ENCODE measurements at places on chromosomes 3 and 15. TPM values are rescaled to one million over a fixed set of nuclear protein-coding genes. Genes with fewer than 3 reads are reported as not detected.

The C3orf85 gene
- not detected for total RNA-seq

- DNase-seq: no peak
- H3K27me3 ChIP-seq: no peaks in the 10 kb centered on the region
- no peak overlapping the region for H3K4me3 ChIP-seq
- H3K27ac ChIP-seq: no peak overlapping the region
Measured at GRCh38 chr3:151789853-151790463, 24.0 kb upstream of the AADAC start.

The ZNF385D gene
- total RNA-seq: 9.0 TPM

The TEX9 gene
- total RNA-seq: 12.2 TPM

GRCh38 chr3:12932347-12932746, 91.0 kb upstream of the RPL32 start:
- no peaks in the 10 kb centered on the region for H3K27me3 ChIP-seq
- DNase-seq: no peak
- H3K36me3 ChIP-seq: no peaks in the 10 kb centered on the region

The XIRP1 gene
- total RNA-seq: not detected

All from WTC11 (cell line).